Hindlimb muscle (tissue), 1 donor: ENCODE measurements at places on chromosomes 16 and 17. TPM values are rescaled to one million over a fixed set of nuclear protein-coding genes. Genes with fewer than 3 reads are reported as not detected.

GRCh38 chr17:1714980-1715802 is 5.0 kb upstream of the TLCD2 start:
- DNase-seq = peak; percentile 89

- no peak for DNase-seq
These were observed 7.3 kb downstream of the MTMR4 start for GRCh38 chr17:58507123-58507634.

GRCh38 chr16:87067836-87068761 is 249.1 kb downstream of the C16orf95 start:
- DNase-seq = no peak

GRCh38 chr17:18364166-18364565 is 816 bp upstream of the SHMT1 start:
- DNase-seq = no peak

- DNase-seq = no peak
These were observed 407.0 kb upstream of the TOM1L1 start for GRCh38 chr17:54493691-54494090.

GRCh38 chr16:7638306-7638705 is 305.7 kb downstream of the RBFOX1 start:
- DNase-seq = peak; percentile 21

DNA sequence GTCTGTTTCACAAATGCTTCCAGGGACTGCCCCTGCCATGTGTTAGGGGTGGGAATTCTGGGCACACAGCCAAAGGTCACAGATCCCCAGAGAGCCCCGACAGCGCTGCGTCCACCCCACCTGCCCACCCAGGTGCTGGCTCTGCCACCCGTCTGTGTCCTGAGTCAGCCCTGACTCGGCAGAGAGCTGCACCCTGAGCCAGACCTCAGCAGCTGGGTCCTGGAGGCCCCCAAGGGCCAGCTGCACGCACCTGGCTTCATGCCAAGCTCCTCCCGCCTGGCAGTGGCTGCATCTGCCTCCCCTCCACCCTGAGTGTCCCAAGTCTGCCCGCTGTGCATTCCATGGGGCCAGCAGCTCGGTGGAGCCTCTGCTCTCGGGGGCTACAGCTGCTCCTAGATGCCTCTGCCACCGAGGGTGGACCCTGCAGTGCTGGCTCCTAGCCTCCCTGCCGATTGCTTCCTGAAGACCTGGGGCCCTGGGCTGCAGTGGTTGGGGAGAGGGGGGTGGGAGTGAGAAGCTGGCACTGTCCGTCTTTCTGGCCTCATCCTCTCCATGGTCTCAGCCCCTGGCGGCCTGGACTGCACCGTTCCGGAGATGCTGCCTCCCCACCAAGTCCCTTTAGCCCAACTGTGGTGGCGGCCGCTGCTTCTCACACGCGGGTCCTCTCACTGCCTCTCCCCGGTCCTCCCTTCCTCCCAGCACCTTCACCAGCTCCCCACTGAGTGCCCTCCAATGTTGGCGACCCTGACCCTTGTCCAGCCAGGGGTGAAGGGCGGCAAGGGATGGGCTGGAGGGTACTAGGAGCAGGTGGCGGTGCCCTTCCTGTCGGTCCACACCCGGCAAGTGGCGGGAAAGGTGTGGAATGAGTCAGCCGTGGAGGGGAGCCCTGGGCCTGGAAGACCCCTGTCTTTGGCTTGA is 3.0 kb downstream of the SECTM1 start:
- DNase-seq = peak; percentile 67

- DNase-seq = no peak
These were observed 62.8 kb downstream of the RABEP1 start for GRCh38 chr17:5344914-5345313.

DNA sequence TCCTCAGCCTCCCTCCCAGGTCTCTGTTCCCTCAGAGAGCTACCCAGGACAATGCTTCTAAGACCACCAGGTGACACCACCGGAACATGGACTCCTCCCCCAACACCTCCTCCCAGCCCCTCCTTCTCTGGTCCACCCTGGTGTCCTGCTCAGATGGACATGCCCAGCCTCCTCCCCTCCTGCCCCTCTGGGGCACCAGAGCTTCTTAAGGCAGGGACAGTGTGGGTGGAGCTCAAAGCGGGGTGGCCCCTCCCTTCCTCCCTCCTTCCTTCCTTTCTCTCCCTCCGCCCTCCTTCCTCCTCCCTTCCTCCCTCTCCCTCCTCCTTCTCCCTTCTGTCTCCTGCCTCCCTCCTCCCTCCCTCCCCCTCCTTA is 22.7 kb downstream of the TRPV3 start:
- no peak for DNase-seq

DNA sequence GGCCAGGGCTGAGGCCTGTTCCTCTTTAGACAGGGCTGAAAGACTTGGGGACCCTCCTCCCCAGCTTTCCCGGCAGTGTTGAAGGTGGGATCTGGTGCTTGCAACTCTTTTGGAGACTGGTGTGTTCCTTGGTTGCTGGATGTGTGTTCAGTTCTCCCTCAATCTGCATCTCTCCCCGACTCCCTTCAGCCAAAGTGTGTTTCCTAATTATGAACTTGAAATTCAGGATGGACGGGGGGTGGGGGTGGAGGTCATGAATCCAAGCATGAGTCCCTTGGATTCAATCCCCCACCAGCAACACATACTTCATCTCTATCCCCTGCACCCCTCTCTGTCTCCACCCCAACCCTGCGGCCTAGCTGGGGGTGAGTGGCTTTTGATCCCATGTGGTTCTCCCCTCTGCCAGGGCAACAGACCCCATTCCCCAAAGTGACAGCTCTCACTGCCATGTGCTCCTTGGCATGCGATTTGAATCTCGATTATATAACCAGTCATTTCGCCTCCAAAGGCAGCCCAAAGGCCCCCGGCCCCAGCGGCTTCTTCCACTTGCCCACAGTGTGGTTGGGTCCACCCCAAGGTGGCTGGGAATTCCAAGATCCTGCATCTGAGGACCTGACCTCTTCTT is 1.3 kb downstream of the ARHGAP23 start:
- no peak for DNase-seq

DNA sequence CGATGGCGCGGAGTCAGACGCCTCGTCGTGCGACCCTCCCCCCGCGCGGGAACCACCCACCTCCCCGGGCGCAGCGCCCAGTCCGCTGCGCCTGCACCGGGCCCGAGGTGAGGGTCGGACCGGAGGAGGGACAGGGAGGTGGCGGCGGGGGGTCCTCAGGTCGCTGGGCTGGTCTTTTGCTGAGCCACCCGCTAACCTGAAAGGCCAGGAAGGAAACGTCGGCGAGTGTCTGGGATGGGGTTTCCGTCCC is 4.9 kb downstream of the TBX2 start:
- DNase-seq = no peak

Gene HOXB3
- polyA plus RNA-seq = 9.1 TPM

Gene TMIGD1
- not detected for polyA plus RNA-seq

Gene HIGD1B
- 3.5 TPM for polyA plus RNA-seq

Gene TBX21
- polyA plus RNA-seq = 0.15 TPM

Gene LGALS9
- polyA plus RNA-seq = 19.3 TPM

Gene CRYBA1
- polyA plus RNA-seq = not detected

Gene SLC16A5
- 11.2 TPM for polyA plus RNA-seq

Gene MSRB1
- 39.0 TPM for polyA plus RNA-seq
